Stimulated activated CD8-positive, alpha-beta memory T cell treated with anti-CD3 and anti-CD28 coated beads, Interleukin-4, amount 100 ng/mL, for 48 hours (primary cell): ENCODE measurements at places on chromosomes 11 and 22.

DNA sequence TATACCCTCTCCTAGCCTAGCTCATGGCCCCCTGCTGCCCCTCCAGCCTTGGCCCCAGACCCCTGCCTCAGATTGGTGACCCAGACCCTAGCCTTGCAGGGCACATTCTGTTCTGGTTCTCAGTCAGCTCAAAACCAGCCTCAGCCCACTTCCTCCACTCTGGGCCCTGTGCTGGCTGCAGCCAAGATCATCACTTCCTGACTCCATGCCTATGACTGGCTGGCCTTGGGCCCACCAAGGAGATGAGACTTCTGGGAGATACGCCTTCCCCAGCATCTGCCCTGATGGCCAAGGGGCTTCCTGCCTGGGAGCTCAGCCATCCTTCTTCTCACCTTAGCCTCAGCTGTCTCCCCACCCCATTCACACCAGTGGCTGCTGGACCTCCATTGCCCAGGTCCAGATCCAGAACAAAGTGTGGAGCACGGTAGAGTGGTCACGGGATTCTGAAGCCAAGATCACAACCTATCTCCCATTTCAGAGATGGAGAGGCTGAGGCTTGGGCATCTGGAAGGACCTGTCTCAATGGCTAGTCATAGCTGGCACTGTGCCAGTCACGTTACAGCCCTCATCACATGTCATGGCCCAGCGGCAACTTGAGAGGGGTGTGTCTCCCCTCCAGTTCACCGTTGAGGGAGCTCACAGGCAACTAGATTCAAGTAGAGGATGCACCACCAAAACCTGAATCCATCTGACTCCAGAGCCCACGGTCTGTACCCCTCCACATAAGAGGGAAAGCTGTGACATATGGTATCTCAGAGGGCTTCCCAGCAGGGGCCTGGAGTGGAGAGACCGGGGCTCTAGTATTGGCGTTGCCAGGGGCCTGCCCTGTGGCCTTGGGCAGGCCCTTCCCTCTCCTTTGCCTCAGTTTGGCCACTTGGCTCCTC lies 43.0 kb upstream of the KLHL35 start:
- peak; percentile 47 for DNase-seq

DNA sequence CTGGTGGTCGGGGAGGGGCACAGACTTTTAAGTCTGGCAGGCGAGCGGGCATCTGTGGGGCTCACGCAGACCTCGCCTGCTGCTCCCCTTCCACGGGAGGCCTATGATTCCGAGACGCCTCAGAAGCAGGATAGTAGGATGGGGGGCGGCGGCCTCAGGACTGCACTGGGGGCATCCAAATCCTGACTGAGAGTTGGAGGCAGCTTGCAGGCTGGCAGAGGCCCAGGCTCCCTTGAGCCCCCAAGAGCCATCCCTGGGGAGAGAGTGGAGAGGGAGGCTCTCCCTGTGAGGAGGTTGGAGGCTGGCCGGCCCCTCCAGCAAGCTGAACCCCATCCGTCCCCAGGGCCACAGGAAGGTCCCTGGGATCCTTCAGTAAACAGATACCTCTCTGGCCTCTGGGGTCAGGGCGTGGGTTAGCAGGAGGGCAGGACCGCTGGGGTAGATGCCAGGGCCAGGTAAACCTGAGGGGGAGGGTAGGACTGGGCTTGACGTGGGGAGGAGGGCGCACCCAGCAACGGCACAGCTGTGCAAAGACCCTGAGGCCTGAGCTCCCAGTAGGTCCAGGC lies 33.3 kb downstream of the SBF1 start:
- DNase-seq: no peak

DNA sequence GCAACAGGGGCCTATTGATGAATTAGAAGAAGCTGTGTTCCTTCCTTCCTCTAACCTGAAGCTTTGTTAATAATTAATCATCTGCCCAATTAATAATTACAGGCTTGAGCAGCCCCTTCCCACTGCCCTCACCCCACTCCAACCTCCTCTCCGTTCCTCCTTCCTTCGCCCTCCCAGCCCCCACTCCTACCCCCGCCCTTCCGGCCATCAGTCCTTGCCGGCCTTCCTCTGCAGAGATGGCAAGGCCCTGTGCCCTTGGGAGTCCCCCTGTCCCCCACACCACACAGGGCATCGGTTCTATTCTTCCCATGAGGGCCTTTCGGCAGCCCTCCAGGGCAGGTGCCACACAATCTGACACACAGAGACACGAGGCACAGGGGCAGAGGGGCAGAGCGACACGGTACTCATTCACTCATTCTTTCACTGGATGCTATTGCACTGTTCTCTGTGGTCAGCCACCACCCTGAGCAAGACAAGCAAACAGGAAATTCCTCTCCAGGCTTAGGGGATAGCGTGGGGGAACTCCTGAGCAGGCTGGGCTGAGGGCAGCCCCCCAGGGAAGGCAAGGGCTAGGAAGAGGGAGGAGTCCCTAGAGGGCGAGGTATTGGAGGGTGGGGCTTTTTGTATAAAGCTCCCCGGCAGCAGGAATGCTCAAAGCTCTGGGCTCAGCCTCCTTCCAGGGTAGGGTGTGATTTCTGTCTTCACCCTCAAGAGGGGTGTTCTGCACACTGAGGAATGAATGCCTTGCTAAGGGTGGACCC lies 14.7 kb downstream of the MGAT3 start:
- peak; percentile 39 for DNase-seq

DNA sequence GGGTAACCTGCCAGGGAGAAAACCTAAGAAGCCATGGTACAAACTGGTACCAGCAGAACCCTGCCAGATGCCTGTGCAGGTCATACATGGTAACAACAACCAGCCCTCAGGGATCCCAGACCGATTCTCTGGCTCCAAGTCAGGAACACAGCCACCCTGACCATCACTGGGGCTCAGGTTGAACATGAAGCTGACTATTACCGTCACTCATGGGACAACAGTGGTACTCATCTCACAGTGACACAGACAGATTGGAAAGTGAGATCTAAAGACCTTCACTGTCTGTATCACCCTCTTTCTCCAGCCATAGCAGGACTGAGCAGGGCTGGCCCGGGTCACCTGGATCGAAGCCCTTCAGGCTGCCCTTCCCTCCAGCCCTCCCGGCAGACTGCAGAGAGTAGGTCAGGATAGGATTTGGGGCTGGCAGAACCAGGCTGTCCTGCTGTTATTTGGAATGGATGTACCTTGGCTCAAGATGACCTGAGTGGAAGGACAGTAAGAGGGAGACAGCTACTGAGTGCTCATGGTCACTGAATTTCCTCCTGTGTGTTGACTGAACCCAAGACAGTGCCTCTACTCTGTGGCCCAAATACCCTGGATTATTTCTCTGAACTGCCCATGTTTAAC lies 94.7 kb downstream of the GGTLC2 start:
- no peak for DNase-seq

- no peak for DNase-seq
Observed at GRCh38 chr11:93034031-93034722, 64.7 kb downstream of the MTNR1B start.

DNA sequence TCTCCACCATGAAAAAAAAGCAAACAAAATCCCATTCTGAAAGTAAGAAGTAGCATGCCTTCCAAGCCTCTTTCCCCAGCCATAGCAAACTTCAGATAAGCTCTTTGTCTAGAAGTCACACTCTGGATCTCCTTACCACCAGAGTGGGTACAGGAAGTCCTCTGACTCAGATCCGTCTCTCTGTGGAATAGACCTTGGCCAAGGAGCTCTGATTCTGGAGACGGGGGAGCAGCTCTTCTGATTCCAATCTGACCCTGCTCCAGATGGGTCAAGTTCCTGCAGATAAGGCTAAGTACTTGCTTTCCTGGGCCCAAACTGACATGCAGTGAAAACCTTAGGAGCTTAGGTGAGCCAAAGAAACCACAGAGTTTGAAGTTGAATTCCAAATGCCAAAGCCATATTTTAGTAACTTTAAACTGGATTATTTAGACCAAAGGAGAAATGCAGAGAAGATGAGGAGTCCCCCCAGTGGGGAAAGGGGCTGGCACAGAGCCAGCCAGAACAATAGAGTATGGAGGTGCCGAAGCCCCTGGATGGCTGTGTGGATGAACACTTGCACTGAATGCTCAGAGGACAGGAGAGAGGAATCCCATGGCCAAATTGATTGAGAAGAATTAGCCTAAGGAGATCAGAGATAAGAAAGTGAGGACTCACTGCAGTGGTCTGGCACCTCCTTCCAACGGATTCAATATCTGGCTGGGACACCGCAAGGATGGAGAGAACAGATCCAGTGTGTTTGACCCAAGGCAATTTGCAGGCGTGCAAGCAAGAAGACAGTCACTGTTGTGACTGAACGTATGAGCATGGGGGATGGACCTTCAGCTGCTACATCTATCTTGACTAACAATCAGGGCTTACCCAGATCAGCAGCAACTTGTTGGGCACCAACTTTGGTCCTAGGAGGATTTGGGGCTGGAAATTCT lies 54.9 kb downstream of the ENDOD1 start:
- DNase-seq: no peak

GRCh38 chr11:77630157-77630710 lies 7.4 kb downstream of the CLNS1A start:
- no peak for DNase-seq

GRCh38 chr11:119729951-119730613 lies 1.1 kb upstream of the NECTIN1 start:
- DNase-seq: no peak

- DNase-seq: no peak
Observed at GRCh38 chr11:33045551-33046255, 6.3 kb downstream of the TCP11L1 start.

DNA sequence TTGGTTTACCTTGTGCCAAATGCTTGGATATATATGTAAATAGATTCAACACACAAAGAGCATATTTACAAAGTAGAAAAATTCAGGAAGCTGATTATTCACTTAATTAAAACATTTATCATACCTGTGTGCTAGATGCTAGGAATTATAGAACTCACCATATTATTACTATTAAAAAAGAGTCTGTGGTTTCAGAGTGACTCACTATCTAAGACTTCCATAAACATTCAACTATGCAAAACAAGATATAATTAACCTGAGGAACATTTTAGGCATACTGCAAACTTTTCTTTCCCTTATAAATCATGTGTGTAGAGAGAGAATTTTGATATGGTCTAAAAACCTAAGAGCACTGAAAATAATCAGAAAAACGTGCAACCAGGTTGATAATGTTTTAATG lies 27.3 kb downstream of the CTSC start:
- DNase-seq: no peak

DNA sequence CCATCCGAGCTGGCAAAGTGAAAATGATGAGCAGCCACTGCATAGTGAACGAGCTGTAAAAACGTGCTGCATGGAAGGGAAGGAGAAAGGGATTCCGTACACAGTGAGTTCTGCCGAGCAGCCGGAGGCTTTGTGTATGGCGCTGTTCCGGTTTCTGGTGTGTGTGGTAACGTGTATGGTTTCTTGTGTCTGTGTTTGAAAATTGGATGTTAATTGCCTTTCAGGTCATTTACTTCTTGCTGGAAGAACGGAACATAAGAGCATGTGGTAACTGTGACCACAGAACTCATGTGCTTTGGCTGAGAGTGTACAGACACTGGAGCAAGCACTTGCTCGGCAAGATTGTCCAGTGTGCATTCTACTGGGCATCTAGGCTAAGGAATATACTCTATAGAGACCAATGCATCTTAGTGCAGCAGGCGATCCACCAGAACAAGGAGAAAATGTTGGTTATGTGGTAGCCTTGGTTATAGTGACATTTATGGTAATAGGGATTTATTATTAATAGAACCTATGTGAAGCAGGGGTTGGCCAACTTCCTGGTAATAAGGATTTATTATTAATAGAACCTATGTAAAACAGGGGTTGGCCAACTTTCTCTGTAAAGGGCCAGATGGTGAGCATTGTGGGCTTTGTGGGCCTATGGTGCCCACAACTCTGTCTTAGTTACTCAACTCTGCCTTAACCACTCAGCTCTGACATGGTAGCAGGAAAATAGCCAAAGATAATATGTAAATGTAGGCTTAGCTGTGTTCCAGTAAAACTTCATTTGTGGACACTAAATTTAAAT lies 49.2 kb downstream of the GRAMD1B start:
- DNase-seq: no peak

GRCh38 chr11:117459979-117460300 lies 132.3 kb downstream of the CEP164 start:
- DNase-seq: no peak

DNA sequence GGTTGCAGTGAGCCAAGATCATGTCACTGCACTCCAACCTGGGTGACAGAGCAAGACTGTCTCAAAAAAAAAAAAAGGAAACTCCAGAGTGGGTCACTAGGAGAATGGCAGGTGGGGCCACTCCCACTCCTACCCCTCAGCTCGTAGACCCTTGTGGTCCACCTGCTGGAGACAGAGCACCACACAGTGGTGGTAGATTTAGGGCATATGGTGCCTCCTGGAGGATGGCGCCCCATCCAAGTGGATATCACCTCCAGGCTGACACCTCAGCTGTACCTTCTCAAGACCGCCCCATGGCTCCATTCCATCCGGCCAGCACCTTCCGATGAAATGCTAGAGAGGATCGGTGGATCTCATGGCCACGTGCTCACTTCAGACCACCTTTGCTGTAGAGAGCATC lies 6.2 kb downstream of the CYTH4 start:
- no peak for DNase-seq

GRCh38 chr11:35792148-35792845 lies 129.7 kb downstream of the TRIM44 start:
- no peak for DNase-seq

- DNase-seq: peak; percentile 42
Observed at GRCh38 chr11:118156531-118157185, 4.0 kb upstream of the SCN4B start.

GRCh38 chr22:23282089-23282501 lies 101.8 kb downstream of the BCR start:
- no peak for DNase-seq

GRCh38 chr11:74844072-74844471 lies 95.4 kb downstream of the RNF169 start:
- DNase-seq: no peak

DNA sequence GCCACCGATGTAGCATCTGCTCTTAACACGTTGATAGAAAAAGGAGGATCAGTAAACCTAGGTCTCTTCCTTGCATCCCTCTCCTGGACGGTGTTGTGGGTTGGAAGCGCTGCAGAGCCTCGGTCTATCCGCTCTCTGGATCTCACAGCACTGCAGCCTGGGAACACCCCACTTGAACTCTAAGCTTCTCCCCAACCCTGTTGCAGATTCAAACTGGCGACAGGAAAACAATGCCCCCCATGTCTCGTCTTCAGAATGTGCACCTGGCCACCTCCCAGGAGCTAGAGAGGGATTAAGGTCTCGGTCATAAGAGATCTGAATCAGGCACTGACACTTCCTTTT lies 454 bp downstream of the TMEM218 start:
- DNase-seq: peak; percentile 36
